IMR-90 (cell line): ENCODE measurements at places on chromosomes 6 and 20.
A peak's percentile ranks its signal among the peaks of the same experiment; 100 is the strongest.

DNA sequence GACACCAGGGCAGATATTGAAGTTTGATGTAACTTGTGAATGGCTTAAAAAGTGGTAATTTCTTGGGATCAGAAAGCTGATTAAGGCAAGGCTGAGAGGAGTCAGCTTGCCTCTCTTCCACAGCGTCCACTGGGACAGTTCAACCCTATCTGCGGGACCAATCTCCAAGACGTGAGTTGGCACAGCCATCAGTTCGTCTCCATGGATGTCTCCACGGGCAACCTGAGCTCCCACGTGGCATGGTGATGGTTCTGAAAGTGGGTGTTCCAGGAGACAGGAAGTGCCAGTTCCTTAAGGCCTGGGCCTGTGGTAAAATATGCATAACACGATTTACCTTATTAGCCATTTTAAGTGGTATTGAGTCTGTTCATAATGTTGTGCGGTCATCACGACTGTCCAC is 67.9 kb upstream of the BHLHE23 start:
- DNase-seq = no peak

DNA sequence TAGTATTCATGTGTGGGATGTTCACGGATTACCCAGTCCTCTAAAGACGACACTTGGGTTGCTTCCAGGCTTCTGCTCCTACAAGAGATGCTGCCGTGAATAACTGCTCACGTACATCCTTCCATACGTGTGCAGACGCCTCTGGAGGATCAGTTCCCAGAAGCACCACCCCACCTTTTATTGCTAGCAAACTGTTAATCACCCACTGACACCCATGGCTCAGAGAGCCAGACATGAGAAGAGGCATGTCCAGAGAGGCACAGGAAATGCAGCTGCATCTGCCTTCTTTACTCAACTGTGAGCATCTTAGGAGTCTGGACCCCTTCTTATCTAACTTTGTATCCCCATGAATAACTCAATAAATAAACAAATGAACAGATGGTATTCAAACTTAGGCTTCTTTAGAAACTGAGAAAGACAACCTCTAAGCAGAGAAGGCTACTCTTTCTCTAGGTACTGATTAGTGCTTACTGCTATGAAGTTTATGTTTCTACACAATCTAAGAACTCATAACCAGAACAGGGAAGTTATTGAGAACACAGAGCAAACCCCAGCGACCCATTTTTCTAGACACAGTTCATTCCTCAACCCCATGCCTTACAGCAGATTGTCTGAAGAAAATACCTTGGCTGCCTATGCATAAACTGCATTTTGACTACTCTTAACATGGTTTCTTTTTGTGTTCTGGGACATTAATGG is 228.7 kb upstream of the RREB1 start:
- peak; percentile 52 for DNase-seq

- peak; percentile 44 for DNase-seq
These were observed 20.6 kb downstream of the MMP24OS start for GRCh38 chr20:35257175-35257909.

GRCh38 chr20:10263385-10264165 is 44.9 kb downstream of the SNAP25 start:
- DNase-seq = peak; percentile 4

GRCh38 chr20:39090906-39091305 is 128.8 kb downstream of the DHX35 start:
- no peak for DNase-seq

GRCh38 chr6:159043947-159044346 is 844 bp downstream of the TAGAP start:
- no peak for DNase-seq

DNA sequence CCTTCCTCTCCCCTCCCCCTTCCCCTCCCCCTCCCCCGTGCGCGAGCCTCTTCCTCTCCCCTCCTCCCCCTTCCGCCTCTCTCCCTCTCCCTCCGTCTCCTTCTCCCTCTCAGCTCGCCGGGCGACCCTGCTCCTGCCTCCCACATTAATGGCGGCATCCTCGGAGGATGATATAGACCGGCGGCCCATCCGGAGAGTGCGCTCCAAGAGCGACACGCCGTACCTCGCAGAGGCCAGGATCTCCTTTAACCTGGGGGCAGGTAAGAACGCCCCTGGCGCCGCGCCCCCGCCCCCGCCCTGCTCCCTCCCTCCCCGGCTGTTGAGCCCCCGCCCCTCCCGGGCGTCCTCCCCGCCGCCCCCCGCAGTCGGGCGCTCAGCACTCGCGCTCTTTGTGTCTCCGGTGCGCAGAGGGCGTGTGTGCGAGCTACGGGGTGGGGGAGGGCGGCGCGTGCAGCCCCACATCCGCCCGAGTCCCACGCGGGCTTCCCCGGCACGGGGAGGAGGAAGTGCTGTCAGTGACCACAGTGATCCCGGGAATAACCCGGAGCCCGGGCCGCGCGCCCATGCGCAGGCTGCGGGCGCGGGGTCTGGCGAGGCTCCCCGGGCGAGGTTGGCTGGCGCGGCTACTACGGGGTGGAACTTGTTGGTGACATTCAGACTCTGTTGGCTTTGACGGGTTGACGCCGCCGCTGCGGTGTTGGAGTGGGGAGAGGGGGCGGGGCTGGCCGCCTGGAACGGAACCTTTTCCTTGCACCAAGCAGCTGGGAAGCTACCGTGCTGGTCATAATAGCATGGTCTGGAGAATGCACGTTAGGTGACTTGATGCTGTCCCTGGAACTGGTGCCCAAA is 33.2 kb downstream of the PHACTR1 start:
- DNase-seq = no peak

DNA sequence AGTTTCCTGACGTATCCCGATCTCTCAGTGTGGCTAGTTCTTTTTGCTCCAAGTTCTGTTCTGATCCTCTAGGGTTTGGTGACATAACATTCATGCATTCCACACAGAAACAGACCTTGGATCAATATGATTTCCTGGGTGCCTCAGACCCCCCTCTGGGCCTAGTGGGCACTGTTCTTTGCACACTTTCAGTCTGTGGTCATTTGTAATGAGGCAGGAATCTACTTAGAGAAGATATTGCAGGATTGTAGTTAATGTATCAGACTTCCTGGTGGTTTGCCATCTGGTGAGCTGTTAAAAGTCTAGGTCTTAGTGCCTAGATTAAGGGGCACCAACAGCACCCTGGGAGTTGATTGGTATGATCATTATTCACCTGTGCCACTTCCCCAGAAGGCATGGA is 7.5 kb downstream of the BEND6 start:
- no peak for DNase-seq

- DNase-seq = no peak
These were observed 7.0 kb upstream of the RIN2 start for GRCh38 chr20:19750907-19751636.

DNA sequence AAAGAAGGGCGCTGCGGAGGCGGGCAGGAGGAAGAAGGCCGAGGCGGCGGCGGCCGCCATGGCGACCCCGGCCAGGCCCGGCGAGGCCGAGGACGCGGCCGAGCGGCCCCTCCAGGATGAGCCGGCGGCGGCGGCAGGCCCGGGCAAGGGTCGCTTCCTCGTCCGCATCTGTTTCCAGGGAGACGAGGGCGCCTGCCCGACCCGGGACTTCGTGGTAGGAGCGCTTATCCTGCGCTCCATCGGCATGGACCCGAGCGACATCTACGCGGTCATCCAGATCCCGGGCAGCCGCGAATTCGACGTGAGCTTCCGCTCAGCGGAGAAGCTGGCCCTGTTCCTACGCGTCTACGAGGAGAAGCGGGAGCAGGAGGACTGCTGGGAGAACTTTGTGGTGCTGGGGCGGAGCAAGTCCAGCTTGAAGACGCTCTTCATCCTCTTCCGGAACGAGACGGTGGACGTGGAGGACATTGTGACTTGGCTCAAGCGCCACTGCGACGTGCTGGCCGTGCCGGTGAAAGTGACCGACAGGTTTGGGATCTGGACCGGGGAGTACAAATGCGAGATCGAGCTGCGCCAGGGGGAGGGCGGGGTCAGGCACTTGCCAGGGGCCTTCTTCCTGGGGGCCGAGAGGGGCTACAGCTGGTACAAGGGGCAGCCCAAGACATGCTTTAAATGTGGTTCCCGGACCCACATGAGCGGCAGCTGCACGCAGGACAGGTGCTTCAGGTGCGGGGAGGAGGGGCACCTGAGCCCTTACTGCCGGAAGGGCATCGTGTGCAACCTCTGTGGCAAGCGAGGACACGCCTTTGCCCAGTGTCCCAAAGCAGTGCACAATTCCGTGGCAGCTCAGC is 780 bp downstream of the ZCCHC3 start:
- peak; percentile 71 for DNase-seq

- no peak for DNase-seq
These were observed 7.6 kb upstream of the HIVEP2 start for GRCh38 chr6:142952614-142953013.

DNA sequence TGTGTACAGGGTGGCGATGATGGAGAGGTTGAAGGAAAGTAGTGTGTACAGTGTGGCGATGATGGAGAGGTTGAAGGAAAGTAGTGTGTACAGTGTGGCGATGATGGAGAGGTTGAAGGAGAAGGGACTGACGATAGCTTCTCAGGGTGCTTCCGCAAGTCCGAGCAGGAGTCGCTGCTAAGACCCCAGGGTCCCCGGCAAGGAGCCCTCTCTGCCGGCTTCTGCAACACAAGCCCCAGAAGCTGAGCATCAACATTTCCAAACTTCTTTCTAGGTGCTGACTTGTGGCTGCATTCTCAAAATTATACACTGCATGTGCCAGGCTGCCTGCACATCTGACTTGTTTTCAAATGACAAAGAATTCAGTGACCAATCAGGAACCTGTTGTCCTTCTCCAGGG is 47.8 kb upstream of the NXT1 start:
- DNase-seq = no peak

GRCh38 chr6:34940030-34940434 is 51.0 kb downstream of the ANKS1A start:
- no peak for DNase-seq

GRCh38 chr6:15551798-15552197 is 111.0 kb downstream of the DTNBP1 start:
- DNase-seq = peak; percentile 13

GRCh38 chr6:159252955-159253508 is 83.8 kb downstream of the FNDC1 start:
- peak; percentile 45 for DNase-seq

- DNase-seq = no peak
These were observed 4.8 kb downstream of the HRH3 start for GRCh38 chr20:62215020-62215990.

DNA sequence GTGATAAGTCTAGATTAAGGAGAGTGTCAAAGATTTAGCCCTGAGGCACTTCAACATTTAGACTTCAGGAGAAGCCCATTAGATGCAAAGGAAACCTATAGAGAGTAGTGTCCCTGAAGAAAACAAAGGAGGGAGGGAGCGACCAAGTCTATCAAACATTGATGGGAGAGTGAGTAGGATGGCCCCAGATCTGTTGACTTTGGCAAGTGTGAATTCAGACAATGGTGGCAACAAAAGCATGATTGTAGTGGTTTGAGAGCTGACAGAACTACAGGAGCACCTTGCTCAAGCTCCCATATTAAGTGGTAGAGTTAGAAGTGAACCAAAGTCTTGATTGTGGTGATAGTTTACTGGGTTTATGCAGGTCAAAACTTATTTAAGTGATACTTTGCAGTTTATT is 979 bp upstream of the ABCF1 start:
- no peak for DNase-seq

GRCh38 chr6:166989427-166990032 is 9.7 kb upstream of the CEP43 start:
- DNase-seq = peak; percentile 49
